ENCODE measurements at places on chromosomes 13 and 19.

DNA sequence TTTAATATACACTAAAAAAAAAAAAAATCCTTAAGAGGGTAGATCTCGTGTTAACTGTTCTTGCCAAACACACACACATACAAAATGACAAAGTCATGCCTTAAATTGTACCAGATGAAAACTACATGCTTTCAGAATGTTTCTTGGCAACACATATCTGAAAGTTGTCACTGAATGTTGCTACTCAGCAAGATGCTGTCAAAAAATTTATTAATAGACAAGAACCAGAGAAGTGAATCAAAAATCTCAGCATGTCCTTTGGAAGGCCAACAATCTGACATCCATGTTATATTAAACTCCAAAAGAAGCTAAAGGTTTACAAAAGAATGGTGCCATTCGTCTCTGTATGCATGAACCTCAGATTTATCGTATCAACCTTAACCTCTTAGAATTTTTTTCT is 1746.2 kb upstream of the PRR20A start:
- DNase-seq = no peak

DNA sequence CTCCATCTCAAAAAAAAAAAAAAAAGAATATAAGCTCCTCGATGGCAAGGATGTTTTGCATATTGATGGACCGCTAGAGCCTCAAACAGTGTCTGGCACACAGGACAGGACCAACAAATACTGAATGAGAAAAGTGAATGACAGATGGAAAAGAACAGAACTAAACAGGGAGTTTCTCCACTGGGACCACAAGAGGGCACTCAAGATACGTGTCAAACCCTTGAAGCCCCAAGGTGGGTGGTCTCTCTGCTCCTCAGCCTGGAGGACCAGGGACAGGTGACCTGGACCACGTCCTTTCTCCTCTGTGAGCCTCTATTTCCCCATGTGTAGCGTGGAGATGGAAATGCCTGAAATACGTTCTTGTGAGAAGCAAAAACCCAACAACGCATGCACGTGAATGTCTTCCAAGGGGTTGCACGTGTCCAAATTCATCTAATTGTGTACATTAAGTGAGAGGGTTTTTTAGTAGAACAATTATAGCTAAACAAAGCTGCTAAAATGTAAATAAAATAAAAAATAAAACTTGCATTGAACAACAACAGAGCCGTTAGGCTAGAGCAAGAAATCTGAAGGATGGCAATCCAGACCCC is 5.7 kb upstream of the CDC42EP5 start:
- DNase-seq = no peak

GRCh38 chr19:4390017-4390566 is 10.3 kb downstream of the SH3GL1 start:
- no peak for DNase-seq

GRCh38 chr13:27044837-27045570 is 126.6 kb downstream of the USP12 start:
- no peak for DNase-seq

GRCh38 chr13:46484561-46484960 is 68.4 kb upstream of the LRCH1 start:
- DNase-seq = no peak

DNA sequence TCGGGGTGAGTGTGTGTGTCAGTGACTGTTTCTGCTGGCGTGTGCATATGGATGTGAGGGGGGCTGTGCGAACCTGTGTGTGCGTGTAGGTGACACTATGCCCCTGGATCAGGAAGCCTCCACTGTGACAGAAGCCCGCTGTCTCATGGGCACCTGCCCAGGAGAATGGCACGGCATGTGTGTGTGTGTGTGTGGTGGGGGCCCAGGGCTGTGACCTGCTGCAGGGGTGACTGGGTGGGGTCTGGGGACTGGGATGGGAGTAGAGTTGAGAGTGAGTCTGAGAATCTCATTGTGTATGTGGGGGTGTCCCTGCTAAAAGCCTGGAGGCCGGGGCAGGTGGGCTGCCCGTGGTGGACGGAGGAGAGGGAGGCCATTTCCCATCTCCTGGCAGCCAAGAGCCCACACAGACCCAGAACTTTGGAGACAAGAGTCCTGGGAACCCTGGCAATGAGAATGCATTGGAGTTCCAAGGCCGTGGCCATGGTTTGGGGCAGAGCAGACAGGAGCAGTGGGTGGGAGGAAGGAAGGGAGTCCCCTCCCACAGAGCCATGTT is 6.4 kb upstream of the TPM4 start:
- no peak for DNase-seq

GRCh38 chr13:109326601-109327000 is 459.8 kb downstream of the IRS2 start:
- no peak for DNase-seq

- no peak for DNase-seq
These were observed 92.6 kb downstream of the ENOX1 start for GRCh38 chr13:43694146-43694664.

- DNase-seq = no peak
These were observed 5.3 kb downstream of the BTBD2 start for GRCh38 chr19:2010135-2010668.

DNA sequence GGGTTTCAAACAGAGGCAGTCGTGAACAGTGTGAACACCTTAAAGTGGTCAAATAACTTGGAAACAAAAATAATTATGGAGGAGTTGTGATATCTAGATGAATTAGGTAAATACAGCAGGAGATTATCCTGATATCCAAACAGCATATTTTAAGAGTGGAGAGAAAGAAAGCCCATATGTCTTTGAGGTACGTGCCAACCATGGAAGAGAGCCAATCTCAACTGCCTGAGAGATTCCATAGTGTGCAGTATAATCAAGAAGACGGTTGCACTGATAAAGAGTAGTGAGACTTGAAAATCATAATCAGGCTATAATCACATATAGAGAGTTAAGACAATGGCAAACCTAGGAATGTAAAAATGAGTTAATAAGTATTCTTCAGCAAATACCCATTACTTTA is 472.8 kb upstream of the SLITRK5 start:
- no peak for DNase-seq

DNA sequence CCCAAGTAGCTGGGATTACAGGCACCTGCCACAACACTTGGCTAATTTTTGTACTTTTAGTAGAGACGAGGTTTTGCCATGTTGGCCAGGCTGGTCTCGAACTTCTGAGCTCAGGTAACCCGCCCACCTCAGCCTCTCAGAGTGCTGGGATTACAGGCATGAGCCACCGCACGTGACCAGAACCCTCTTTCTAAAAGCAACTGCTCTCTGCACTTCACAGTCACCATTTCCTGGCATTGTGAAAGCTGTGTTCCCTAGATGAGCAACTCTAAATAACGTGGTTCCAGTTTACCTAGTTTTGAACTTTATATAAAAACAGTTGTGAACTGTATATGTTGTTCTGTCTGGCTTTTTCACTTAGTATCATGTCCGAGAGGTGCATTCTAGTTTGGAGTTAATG is 152.9 kb downstream of the SIPA1L3 start:
- DNase-seq = peak; percentile 27

GRCh38 chr13:22210134-22210930 is 539.5 kb downstream of the FGF9 start:
- DNase-seq = no peak

DNA sequence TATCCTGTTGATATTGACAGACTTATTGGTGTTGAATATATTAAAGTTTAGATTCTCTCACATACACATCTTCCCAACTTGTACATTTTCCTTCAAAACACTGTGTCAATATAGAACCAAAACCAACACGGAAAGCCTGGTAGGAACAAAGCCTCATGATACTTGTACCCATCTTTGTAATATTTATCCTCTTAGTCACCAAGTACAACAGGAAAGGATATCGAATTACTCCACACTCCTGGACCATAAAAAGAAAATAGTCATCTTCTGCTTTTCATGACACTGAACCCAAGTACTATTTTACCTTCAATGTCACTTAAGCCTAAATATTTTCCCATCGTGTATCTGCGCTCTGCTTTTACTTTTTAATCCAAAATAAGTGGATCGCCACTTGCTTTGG is 702.9 kb upstream of the PCDH9 start:
- DNase-seq = no peak

DNA sequence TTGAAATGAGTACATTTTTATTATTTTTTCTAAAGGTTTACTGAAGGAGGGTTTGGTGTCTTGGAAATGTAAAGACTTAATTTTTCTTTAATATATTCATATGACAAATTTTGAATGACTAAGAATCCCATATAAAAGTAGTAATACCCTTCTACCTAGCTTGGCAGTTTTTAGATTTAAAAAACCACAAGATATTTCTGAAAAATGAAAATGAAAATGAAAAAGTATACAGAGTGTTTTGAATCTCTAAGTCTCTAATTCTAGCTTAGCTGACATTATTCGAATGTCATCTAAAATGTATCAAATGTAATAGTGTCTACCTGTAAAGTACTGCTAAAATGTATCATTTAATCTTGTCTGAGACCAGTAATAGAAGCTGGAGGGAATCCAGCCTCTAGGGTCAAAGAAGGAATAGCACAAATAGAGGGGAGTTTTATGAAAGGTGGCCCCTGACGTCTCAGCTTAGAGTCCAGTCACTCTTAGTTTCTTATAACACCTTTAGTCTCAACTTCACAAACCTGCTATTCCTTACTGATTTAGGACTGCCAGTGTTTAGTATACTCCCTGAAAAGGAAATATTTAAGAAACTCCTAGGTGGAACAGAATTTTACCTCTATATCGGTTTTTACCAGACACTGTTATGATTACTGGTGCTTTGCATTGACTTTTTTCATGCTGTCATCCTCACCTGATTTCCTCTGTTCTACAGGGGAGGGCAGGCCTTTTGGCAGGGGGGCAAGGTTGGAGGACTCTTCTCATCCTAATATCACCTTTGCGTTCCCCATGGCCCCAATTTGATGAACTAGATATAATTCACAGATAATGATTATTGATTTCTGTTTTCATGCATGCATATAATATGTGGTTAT is 16.2 kb upstream of the MIR17HG start:
- DNase-seq = no peak

- DNase-seq = no peak
These were observed 2.1 kb downstream of the NECTIN2 start for GRCh38 chr19:44848036-44848811.

DNA sequence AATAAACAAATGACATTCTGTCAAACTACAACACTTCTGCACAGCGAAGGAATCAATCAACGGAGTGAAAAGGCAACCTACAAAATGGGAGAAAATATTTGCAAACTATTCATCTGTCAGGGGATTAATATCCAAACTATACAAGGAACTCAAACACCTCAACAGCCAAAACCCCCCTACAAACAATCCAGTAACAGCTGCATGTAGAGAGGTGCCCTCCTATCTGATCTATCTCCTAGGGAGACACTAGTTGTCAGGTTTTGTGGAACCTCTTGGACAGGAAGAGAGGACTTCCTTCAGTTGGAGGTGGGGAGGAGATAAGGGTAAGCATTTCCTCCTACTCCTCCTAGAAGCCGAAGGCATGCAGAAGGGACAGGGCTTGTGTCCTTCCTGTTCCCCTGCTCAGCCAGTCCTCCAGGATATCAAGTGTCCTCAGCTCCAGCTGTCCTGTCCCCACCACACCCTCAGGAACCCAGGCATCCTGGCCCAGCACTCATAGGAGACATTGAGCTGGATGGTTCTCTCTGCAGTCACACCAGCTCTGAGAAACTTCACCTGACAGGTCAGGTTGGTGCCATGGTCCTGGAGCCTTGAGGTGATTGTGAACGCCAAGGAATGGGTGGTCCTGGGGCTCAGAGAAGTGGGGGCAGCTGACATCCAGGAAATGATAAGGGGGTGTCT is 9.8 kb upstream of the SIGLEC8 start:
- no peak for DNase-seq

GRCh38 chr13:20492641-20493040 is 33.0 kb downstream of the CRYL1 start:
- DNase-seq = peak; percentile 37

- no peak for DNase-seq
These were observed 24.9 kb downstream of the SIGLEC7 start for GRCh38 chr19:51166846-51167490.

GRCh38 chr13:92657565-92657964 is 569.0 kb upstream of the GPC6 start:
- DNase-seq = no peak

DNA sequence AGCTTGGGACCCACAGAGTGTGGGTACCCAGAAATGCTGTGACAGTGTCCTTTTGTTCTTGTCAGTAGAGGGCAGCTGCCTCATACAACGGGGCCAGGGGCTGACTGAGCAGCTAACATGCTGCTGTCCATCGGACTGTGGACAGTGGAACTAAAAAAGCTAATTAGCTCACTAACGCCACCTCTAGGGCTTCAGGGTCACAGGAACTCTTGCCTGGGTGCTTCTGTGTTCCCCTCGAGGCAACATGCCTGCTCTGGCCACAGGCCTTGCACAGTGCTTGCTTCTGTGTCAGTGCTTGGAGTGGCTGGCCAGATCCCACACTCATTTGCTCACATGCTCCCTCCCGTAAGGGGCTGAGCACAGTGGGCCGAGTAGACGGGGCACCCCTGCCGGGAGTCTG is 377.0 kb downstream of the OLFM4 start:
- no peak for DNase-seq

DNA sequence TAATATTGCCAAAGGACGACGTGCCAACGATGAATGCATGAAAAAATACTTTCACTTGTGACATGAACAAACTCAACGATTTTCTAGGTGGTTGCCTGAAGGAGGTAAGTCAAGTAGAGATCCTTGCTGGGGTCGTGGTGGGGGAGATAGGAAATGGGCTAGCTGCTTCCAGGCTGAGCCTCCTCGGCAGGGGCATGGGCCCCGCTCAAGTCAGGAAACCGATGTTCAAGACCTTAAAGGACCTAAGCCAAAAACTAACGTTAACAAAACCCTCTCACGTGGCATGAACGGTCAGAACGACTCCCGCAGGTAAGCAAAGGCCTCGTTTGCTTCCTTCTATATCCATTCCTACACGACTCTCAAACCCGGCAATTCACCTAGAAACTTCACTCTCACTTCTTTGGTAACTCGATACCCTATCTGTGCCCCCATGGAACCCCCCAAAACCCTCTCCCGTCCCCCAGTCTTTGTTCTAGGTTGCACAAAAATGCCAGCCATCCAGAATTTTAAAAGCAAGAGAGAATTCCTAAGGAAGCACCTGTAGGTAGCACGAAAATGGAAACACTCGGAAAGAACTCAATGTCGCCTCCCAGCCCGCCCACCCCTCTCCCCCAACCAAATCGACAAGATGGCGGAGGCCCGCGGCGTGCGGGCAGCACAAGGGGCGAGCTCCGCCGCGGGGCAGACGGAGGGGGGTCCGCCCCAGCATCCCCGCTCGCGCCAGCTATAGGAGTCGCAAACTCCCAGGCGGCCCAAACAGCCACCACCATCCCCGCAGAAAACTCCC is 13.6 kb downstream of the ACP4 start:
- DNase-seq = peak; percentile 52

- no peak for DNase-seq
These were observed 39.1 kb downstream of the LYL1 start for GRCh38 chr19:13063461-13064091.

GRCh38 chr13:29855784-29856183 is 5.4 kb upstream of the UBL3 start:
- DNase-seq = no peak

- DNase-seq = no peak
These were observed 111.0 kb downstream of the RGCC start for GRCh38 chr13:41568143-41568971.

GRCh38 chr13:28542804-28543203 is 47.9 kb upstream of the FLT1 start:
- DNase-seq = no peak

- no peak for DNase-seq
These were observed 941 bp downstream of the MYPOP start for GRCh38 chr19:45901432-45901911.

GRCh38 chr19:4448147-4448985 is 9.2 kb downstream of the UBXN6 start:
- DNase-seq = no peak

All from stimulated activated CD4-positive, alpha-beta T cell treated with anti-CD3 and anti-CD28 coated beads, Interleukin-4, amount 100 ng/mL, for 24 hours (primary cell).